ENCODE measurements at places on chromosomes 4 and X.

- DNase-seq: no peak
Measured at GRCh38 chrX:70386235-70386634, 36.9 kb upstream of the GDPD2 start.

DNA sequence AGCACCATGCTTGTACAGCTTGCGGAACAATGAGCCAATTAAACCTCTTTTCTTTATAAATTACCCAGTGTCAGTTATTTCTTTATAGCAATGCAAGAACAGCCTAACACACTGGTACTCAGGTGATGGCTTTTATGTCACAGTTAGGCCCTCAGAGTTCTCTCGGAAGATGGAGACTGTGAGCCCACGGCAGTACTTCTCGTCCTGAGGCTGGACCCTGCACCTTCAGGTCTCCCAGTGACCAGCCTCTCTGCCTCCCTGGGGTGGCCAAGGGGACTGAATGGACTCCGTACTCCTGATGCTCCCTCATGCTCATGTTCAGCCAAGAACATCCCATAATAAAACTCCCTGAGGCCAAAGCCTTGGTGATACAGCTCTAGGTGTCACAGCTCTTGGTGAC, 25.0 kb upstream of the PDLIM3 start:
- no peak for DNase-seq

DNA sequence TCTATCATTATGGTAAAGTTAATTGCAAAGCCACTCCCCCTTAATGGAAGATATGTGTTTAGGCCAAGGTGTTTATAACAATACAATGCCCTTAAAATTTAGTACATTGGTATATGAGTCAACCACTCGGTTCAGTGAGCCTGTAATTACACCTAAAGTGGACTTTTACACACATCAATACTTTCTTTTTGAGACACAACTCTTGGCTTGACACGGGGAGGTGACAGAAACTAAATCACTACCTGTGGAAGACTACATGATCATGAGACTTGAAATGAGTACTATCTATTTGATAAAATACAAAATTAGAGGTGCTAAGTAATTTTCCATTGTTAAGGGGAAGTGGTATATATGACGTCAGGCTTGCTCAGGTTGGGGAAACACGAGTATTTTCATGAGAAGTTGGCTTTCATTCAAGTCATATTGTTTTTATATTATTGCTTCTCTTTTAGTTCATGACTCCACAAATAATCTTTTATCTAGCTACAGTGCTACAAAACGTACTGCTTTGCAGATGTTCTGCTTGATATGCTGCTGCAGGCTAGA, 918.3 kb downstream of the ARAP2 start:
- DNase-seq: no peak

DNA sequence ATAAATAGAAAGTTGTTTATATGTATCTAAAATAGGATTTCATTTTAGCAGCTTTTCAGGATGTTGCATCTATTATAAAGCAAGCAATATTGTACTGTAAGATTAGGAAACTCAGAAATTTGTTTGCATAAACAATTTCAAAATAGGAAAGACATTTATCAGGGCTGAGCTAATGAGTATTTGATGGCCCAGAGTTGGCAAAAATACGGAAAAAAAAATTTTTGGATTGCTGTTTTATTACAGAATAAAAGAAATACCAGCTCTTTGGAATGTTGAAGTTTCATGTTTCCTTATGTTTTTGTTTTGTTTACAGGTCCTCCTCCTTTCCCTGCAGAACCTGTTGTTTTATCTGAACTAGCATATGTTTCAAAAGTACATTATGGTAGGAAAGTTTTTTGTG, 14.5 kb downstream of the ADAD1 start:
- DNase-seq: no peak

- no peak for DNase-seq
Measured at GRCh38 chrX:39163581-39164126, 362.4 kb downstream of the MID1IP1 start.

DNA sequence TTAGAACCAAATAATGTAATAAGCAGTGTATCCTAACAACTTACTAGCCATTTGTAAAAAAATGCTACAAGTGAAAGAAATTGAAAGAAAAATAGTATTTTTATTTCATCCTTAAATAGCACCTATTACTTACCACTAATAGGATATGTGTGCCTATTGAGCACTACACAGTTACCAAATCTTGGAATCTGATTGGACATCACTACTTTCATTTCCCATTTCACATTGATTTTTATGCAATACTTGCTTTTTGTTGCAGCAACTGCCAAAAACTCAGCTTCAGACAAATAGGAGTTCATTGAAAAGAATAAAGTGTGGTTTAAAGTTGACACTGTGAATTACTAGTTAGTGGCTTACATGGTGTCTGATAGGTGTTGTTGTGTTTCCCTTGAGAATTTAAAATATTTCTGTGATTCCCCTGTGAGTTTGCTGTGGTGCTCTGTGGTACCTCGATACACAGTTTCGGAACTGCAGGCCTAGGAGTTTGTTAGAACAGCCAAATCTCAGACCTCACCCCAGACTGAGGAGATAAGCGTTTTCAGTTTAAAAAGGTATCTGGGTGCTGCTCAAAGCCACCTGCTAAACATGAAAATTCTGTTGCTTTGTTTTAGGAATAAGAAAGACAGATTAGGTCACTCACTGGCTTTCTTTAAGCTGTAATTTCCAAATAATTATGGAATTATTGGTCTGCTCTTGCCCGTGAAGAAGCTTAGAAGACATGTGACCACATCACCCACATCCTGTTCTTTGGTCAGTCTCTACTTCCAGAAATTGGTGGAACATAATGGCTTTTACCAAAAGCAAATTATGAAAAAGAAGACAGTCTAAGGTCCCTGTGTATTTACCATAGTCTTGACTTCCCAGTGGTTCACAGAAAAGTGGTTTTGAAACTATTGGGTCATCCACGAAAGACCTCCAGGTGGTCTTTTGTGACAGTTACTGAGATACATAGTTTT, 97.8 kb downstream of the SYTL5 start:
- DNase-seq: no peak

- DNase-seq: no peak
Measured at GRCh38 chr4:6328526-6328925, 58.9 kb downstream of the WFS1 start.

- DNase-seq: no peak
Measured at GRCh38 chr4:148795156-148795864, 353.1 kb upstream of the NR3C2 start.

DNA sequence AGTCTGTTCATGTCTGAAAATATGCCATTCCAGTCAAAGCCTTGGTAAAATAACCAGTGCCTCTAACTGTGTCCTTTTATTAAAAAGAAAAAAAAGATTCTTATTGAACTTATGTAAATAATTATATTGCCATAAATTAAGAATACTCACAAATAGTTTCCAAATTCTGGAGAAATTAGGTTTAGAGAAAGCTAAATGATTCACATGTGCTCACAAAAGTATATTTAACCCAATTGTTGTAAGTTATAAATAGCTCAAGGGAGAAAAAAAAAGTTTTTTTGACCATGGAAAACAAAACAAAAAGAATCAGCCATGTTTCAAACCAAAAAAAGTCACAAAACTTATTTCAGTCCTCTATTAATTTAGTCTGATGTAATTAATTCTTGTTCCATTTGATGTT, 25.3 kb upstream of the HERC6 start:
- peak; percentile 6 for DNase-seq

- no peak for DNase-seq
Measured at GRCh38 chr4:10095296-10095991, 21.2 kb downstream of the WDR1 start.

GRCh38 chrX:17994429-17994828, 133.3 kb upstream of the RAI2 start:
- no peak for DNase-seq

DNA sequence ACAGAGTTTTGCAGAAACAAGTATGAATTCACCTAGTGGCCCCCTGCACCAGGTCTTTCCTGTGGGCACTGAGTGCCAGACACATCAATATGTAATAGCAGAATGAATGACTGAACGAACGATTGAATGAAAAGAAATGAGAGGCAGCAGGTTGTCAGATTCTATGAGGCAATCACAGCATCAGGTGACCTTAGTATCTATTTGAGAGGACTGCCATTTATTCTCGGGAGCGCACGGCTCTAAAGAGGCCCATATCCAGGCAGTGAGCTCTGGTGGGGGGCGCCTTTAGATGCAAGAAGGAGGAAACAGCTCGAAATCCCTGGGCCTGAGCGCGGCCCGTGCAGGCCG, 528 bp upstream of the SLC25A4 start:
- no peak for DNase-seq

DNA sequence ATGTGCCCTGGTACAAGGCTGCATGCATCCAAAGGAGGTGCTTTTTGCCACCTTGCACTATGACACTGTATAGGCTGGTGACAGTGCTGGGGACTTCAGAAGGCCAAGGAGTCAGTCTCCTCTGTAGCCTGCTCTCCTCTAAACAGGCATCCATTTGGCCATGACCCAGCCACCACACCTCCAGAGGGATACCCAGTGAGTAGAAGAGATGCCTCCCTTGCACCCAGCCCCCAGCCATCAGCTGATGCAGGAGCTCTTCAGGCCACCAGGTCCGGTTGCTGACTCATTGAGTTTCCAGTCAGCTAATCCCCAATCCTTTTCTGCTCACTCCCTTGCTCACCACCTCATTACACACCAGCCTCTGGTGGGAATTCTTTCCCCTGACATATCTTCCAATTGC, 99.8 kb downstream of the PJA1 start:
- DNase-seq: no peak

Data from eye (tissue), 1 donor.